ENCODE measurements at places on chromosomes 6 and 20.

GRCh38 chr6:128725271-128726233 is 157.4 kb upstream of the LAMA2 start:
- no peak for DNase-seq

GRCh38 chr20:59346061-59346460 is 45.6 kb downstream of the EDN3 start:
- no peak for DNase-seq

DNA sequence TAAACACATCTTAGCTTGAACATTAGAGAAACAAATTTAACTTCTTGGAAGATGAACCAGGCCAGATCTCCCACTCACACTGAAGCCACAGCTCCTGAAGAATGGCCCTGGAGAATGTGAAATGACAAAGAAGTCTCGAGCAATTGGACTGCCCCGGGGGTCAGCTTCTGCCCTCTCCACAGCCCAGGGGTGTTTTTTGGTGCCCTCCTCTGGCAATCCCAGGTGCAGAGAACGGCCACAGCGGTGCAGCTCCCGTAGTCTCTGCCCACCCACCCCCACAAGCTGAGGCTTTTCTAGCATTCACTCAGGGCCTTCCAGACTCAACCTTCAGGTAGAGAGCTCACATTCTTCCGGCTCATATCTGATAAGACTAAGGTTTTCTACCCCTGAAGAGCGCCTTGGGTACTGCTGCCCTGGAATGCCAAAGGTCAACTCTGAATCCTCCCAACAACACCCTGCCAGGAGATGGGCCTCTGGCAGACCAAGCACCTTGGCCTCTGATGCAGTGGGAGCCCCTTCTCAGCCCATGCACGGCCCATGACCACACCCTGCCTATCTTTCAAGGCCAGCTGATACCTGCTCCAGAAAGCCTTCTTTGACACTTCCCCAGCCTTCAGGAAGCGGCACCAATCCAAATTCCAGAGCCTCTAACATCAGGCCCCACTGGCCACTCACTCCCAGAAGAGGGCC is 208.3 kb downstream of the SYNDIG1 start:
- DNase-seq = peak; percentile 35

- DNase-seq = no peak
Observed at GRCh38 chr6:36402481-36402880, 15.0 kb upstream of the ETV7 start.

All from CD8-positive, alpha-beta memory T cell (primary cell).